ENCODE measurements at places on chromosomes 6 and 20.

- DNase-seq: no peak
These were observed 297.5 kb downstream of the ADGB start for GRCh38 chr6:146896062-146896813.

DNA sequence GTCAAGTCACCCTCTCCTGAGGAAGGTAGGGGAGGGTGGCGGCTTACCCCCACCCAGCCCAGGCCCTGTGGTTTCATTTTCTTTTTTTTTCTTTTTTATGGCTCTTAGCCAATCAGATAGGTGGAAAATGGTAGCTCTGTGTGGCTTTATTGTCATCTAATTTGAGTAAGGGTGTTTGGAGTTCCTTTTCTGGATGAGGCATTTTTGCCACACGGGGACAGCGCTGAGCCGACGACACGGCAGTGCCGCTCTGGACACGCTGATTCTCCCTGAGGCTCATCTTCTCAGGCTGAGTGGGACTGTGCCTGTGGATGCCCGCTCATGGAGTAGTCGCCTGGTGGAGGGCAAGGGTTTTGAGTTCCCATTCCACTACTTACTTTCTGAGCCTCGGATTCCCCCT, 37.6 kb upstream of the ANGPT4 start:
- peak; percentile 9 for DNase-seq

DNA sequence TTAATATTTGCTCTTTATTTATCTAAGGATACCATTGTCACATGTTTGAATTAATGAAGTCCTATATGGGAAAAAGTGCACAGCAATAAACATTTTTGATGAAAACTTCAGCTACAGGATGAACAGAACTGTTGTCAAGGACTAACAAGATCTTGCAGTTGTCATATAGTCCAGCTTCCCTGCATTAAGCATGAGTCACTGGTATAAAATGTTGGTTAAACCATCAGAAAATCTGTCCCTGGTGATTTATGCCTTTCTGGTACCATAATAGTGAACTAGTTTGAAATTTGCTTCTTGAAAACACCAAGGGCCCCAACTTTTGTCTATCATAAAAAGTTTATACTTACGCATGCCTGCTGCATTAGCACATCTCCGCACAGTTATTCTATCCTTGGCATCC, 60.4 kb upstream of the RSPO3 start:
- DNase-seq: no peak

DNA sequence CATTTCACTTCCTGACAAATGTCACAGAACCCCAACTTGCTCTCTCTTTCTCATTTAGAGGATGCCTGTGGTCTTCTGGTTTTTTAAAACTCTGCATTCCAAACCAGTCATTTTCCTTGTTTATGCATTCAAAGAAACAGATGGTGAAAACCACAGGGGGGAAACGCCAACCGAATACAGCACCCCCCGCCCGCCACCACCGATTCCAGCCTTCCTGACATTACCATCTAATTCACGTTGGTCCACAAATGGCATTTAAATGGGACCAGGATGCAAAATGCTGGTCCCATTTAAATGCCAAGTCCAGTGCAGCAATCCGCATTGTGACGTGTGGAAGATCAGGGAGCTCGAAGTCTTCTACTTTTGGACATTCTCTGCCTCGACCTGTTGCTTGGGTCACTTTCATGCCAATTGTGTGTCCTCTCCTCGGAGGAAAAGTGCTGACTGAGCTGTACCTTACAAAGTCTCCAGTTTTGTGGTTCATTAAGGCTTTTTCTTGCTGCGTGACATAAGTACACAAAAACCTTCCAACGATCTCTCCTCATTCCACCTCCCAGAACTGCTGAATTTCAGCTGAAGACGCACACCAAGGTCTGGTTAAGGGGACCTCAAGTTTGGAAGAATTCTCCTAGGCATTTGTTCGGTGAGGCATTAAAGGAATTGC, 35.8 kb downstream of the NEDD9 start:
- DNase-seq: no peak

DNA sequence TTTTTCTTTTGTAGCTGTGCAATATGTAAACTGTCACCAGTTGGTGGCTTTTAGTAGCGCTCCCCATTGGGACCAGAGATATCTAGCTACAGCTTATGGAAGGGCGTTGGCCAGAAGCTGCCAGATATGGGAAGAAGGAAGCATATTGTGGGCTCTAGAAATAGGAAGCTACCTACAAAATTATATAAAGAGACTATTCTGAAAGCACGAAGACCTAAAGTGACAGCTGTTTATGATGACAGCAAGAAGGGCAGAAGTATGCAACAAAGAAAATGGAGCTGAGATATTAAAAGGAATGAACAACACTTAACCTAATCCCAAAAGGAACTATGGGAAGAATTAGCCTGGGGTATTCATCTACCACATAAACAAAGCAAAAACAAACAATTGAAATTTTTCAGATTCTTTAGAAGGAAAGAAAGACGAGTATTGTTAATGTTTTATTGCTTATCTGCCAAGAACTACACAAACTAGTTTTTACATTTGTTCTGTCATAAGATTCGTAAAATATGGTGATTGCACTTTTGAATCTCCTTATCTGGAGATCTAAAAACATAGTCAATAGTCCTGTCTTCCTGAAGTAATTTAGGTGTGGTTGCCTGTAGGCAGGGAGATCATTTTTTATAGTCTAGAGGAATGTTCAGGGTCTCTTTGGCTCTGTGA, 81.6 kb downstream of the NCOA7 start:
- DNase-seq: no peak

- no peak for DNase-seq
These were observed 397.7 kb upstream of the HS3ST5 start for GRCh38 chr6:114740547-114740946.

DNA sequence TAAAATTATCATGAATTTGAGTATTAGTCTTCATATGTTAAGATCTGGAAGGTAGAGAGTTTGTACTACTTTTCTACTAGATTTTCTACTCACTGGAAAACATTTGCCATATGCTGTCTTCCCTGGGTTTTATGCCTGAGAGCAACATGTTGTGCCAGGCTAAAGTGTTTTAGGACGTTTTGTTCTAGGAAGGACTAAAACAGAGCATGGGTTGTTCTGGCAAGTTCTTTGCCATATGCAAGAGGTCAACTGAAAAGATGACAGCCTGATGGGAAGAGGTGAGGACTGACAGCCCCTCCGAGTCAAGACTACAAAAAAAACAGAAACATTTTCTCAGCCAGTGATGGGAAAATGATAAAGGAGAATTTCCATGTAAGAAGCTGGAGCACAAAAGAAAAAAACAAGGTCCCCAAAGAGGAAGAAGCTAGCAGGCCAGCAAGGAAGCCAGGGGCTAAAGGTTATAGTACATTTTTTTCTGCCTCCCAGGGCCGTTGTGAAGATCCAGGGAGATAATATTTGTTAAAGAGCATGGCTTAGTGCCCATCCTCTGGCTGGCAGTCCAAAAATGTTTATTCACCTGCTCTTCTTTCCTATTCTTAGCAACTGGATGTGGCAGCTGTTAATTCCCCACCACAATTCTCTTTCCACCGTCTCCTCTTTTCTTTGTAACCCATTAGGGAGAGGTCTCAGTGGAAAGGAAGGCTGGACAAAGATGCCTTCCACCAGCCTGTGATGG, 7.8 kb downstream of the SCGN start:
- DNase-seq: no peak

DNA sequence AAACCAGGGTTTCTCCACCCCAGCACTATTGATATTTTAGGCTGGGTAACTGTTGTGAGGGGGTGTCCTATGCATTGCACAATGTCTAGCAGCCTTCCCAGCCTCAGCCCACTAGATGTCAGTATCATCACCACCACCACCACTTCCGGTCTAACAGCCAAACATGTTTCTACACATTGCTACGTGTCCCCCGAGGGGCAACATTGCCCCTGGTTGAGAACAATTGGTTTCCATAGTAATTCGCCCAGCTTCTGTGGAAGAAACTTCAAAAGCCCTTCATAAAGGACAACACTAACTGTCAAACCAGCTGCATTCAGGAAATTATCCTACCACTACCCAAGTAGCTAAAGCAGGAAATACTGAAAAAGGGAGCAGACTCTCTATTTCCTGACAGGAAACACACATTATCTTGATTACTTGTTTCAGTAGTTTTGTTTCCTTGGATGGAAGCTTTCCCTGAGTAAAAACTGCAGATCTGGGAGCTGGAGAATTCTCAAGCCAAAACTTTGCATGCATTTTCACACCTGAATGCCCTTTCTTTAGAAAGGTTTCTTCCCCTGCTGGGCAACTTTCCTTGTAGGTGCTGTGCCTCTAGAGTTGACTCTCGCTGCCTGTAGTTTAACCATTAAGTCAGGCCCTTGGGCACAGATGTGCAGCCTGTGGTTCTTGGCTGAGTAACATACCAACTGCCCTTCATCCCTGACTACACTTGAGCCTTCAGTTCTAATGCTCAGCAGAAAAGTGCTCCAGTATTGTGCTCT, 23.6 kb downstream of the PKHD1 start:
- peak; percentile 64 for DNase-seq

- no peak for DNase-seq
These were observed 30.5 kb downstream of the CDKAL1 start for GRCh38 chr6:20564777-20565176.

GRCh38 chr20:15547119-15547518, 1026.1 kb downstream of the KIF16B start:
- no peak for DNase-seq

- DNase-seq: no peak
These were observed 117.6 kb upstream of the ADGRF1 start for GRCh38 chr6:47159763-47160162.

DNA sequence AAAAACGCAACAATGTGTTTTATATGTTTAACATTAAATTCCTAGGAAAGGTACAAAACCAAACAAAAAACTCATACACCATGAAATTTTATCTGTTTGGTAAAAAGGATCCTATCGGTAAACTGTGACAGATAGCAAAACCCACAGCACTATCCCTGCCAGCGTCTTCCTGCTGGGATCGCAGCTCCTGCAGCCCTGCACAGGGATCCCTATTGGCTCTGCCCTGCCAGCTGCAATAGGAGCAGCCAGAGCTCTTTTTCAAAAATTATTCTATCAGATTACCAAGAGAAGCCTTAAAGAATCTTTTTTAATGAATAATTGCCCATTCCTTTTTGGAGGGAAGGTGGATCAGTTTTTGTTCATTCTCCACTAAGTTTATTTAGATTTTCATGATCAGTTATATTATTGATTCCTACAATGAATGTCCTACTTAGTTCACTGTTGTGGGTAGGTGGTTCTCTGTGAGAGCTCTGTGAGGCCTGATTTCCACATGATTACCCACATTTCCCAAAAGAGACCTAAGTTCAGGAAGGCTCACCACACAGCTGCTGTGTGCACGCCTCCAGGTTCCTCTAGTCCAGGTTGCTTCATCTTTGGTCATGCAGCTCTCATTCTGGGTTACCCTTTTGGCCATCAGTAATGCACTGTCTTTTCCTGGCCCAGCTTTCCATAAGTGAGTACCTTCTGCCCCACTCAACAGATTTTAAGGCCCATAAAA, 293.8 kb downstream of the FRK start:
- no peak for DNase-seq

DNA sequence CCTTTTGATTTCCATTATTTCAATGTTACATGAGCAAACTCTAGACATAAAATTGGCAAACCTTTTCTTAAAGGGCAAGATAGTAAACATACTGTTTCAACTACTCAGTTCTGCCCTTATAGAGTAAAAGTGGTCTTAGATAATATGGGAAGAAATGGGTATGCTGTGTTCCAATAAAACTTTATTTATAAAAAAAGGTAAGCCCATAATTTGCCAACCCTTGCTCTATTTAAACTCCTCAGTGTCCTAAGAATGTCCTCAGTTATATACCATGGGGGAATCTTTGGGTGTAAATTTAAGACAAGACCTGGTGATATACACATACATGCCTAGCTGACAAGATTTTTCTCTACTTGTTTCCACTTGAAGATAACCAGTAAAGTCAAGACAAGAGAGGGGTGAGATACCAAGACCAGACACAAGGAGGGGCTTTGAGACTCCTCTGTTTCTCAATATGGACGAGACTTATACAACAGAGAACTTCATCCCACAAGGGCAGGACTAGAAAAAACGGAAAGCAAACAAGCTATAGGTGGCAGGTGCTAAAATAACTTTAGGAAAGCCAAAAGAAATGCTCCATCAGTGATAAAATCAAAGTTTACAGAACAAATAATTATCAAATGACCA, 10.5 kb downstream of the SNX3 start:
- no peak for DNase-seq

- no peak for DNase-seq
These were observed 64.2 kb downstream of the YTHDF1 start for GRCh38 chr20:63151554-63152321.

DNA sequence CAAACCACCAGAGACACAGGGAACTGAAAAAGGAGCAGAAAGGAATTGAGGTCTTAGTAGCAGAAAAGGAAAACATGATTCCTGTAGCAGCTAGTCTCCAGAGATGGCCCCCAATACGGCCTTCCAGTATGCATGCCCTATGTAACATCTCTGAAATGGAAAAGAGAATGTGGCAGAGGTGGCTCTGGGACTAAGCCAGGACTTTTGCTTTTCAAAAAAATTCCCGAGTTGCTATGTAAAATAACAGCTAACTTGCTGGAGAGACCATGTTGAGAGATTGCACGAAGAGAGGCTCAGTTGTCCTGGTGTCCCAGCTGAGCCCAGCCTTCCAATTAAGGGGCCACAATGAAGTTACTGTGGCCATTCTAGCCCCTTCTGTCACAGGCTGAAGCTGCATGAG, 27.7 kb downstream of the IL20RA start:
- DNase-seq: no peak

DNA sequence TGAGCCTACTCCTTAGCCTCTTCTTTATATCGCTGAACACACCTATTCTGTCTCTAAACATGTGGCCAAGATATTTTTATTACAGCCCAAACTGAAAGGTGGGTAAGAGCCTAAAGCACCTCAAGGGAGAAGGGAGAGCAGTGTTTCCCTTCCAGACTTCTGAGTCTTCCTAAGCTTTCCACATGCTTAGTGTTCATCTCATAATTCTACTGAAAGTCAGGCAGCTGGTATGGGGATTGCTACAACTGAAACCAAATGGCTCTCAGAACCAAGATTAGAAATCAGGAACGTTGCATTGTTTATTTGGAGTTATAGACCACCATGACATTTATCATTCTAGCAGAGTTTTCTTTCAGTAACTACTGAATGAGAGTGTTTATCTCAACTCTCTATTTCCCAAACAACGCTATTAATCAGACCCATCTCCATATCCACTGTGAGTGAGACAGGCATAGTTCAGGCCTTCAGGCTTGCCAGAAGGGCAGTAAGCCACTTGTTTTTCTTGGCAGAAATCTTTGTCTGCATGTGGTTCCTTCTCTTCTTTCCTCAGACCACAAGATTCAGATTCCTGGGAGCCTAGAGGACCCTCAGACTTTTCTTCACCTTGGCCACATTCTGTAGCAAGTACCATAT, 22.8 kb downstream of the VGLL2 start:
- no peak for DNase-seq

GRCh38 chr20:62252342-62252966, 14.1 kb downstream of the OSBPL2 start:
- no peak for DNase-seq

DNA sequence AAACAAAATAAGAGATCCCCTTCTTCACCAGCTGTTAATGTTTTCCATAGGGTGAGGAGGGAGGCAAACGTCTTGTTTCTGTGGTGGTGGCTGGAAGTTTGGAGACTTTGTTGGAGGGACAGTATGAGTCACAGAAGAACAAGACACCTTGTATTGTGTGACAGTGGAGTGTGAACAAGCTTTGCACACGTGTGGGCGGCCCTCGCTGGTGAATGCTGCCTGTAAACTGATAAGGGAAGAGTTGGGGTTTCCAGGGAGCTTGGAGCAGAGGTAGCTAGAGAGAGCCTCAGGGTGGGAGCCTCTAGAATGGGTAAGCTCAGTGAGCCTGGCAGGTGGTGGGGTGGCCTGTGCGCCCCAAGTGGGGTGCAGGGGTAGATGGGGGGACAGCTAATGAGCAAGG, 78.3 kb downstream of the ZDHHC14 start:
- DNase-seq: peak; percentile 57
